CD8-positive, alpha-beta T cell (primary cell): ENCODE measurements at places on chromosomes 7 and 10. TPM values are rescaled to one million over a fixed set of nuclear protein-coding genes. Genes with fewer than 3 reads are reported as not detected.

Gene TEX36
- total RNA-seq = not detected

DNA sequence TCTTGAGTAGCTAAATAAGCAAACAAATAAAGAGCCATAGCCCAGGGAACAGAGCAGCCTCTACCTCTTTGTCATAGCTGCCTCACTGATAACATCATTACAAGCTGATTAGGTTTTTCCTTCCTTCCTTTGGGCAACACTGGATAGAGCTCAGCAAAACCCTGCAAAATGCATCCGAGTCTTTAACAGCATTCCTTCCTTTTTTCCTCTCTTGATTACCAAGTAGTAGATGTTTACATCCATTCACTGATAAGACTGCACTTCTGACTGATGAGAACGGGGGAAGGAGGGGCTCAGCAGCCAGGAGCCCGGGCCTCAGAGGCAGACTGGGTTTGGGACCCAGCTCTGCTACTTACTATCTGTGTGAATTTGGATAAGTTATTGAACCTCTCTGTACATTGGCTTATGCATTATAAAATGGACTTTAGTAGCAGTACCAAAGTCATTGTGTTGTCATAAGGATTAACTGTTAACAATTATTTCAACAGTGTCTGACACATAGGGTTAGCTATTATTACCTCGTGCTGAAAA is 214.2 kb downstream of the ANK3 start:
- no peak for DNase-seq

GRCh38 chr10:89241486-89242344 is 9.9 kb downstream of the LIPA start:
- DNase-seq = no peak

Gene CHCHD3
- total RNA-seq = 20.4 TPM

Gene ANXA8
- total RNA-seq = not detected

GRCh38 chr7:2953588-2954407 is 89.9 kb downstream of the CARD11 start:
- no peak for DNase-seq

GRCh38 chr10:70190581-70190980 is 20.3 kb upstream of the SAR1A start:
- no peak for DNase-seq

DNA sequence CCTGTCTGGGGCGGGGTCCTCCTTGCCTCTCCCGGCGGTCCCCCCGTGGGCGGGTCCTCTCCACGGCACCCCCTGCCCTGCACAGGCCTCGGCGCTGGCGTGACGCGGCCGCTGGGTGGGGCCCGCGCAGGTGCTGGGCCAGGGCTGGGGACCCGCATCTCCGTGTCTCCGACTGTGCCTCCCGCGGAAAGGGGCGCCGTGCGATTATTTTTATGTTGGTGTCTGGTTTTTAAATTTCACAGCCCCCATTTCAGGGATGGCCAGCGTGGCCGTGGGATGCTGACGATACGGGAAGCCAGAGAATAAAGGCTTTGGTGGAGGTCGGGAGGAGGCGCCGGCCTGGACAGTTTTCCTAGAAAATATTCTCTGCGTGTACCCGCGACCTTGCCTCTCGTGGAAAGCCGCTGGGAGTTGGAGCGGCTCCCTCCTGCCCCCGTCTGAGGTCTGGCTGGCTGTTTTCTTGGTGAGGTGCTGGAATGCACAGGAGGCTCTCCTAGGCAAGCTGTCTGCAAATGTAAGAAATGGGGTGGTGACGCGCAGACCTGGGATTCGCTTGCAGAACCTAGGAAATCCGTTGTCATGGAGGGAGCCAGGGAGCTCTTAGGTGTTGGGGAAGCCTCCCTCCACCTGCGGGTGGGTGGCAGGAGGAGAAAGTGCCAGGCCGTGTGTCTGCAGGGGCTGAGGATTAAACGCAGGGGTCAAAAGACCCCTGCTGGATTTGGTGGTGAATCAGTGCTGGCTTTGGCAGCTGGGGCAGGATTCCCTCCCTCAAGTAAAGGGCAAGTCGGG is 28.7 kb upstream of the JAKMIP3 start:
- no peak for DNase-seq

DNA sequence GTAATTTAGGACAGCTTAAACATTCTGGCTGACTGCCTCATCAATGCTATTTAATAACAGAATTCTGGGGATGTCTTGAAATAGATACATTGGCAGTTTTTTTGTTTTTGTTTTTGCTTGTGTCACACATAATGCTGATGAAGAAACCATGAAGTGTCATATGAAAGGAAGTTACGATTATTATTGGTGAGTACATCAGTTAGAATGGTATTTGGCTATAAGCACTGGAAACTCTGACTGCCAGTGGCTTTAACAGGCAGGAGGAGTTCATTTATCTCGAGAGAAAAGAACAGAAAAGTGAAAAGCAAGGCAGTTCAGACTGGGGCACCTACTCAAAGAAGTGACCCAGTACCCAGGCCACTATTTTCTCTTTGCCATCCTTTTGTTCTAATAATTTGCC is 18.1 kb downstream of the LSM8 start:
- no peak for DNase-seq

DNA sequence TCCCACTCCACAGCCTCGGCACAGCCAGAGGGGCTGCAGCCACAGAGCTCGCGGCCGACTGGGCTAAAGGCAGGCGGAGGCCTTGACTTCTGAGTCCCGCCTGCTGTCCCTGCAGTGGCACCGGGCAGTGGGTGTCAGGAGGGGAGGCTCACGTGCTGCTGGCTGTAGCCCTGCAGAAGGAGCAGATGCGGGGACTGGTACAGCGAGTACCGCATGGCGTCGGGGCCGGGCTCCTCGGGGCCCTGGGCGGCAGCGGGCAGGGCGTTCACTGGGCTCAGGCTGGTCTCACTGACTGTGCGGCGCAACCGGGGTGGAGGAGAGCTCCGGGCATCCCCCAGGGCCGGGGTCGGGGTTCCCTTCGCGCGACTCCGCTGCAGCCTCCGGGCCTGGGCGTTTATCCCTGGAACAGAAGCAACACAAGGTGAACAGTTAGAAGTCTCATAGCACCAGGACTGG is 25.6 kb downstream of the PAPOLB start:
- DNase-seq = no peak

DNA sequence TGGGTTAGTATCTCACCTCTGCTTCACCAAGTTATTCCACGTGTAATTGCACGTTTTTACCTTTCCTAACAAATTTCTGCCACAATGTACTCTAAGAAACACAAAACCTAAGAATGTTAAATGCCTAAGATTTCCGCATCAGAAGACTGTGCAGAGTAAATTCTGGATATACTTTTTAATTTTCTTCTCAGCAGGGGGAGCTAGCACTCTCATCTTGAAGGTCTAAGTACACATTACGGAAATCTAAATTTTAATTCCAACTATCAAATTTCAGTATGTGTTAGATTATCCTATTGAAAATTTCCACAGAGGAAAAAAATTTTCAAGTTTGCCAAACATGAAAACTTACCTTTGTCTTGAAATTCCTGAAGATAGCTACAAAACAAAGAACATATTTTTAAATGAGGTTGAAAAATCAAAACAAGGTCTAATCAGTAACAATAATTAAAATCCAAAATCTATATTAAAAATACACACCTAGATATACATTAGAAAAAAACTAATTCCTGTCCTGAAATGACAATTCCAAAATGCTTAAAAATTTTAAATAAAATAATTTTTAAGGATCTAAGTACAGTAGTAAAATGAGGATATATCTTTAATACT is 10.5 kb downstream of the SKAP2 start:
- DNase-seq = no peak

Gene CHST15
- 0.33 TPM for total RNA-seq

DNA sequence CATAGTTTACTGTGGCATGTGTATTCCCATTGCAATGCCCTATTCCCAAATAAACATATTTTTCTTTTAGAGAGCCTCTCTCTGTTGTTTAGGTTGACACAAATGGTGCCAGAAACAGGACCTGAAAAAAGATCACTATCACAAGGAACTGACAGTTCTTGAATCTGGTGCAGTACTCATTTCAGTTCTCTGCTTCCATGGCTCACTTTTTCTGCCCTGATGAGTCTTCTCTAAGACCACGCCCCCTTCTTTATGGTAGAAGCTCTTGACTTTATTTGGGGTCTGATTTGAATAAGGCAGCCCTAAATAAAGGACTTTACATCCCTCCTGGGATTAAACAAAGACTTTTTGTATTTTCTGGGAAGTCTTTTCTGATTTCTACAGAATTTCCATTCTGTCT is 3.5 kb upstream of the CCDC126 start:
- no peak for DNase-seq

DNA sequence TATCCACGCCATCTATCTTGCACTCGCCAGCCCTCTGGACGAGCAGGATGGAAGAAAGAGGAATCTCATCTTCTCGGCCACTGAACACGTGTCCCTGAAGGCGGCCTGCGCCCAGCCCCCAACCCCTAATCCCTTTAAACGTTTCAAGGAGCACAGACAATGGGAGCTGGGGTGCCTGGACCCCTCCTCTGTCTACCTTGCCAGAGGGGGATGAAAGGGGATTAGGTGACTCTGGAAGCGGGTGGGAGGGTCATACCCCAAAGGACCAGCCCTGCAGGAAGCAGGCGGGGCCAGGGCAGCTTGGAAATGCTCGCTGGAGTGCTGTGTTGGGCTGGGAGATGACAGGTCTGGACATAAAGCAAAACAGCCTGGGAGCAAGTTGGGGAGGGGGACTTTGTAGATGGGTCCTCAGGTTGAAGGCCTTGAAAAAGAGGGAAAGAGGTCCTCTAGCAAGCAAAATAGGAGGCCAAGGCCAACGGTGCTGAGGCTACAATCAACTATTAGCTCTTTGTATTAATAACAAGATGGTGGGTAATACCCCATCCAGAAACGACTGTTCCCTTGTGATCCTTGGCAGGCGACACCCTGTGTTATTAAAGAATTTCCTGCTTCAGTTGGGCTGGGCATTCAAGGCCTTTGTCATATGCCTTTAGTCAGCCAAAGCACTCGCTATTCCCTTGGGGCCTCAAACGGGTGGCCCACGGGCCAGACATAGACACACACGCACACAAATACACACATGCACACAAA is 126.5 kb upstream of the UNC5B start:
- DNase-seq = no peak

Gene DOCK4
- 0.17 TPM for total RNA-seq

- no peak for DNase-seq
These were observed 108.7 kb upstream of the RHOBTB1 start for GRCh38 chr10:61052469-61053205.

- no peak for DNase-seq
These were observed 20.5 kb upstream of the SGCE start for GRCh38 chr7:94676431-94676830.

Gene BHLHA15
- not detected for total RNA-seq

Gene CUBN
- 6.5 TPM for total RNA-seq
